ENCODE measurements at places on chromosomes 1 and 21.

- DNase-seq = no peak
Measured at GRCh38 chr1:41023279-41023990, 1.9 kb upstream of the SLFNL1 start.

DNA sequence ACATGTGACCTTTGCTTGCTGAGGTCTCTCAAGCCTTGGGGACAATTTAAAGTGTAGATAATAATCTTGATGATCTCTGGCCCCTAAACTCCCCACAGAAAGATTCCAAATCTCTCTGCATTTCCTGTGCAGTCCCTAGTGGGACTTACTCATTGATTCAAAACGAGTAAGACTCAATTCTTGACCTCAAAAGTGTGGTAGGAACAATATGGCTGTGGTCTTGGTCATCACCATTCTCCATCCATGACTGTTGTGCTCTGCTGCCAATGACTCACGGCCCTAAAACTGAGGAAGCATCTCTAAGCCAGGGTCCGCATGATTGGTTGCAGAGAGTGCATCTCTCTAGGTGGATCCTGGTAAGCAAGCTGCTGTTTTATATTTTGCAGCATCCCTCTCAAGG is 268.0 kb downstream of the PTGER3 start:
- no peak for DNase-seq

DNA sequence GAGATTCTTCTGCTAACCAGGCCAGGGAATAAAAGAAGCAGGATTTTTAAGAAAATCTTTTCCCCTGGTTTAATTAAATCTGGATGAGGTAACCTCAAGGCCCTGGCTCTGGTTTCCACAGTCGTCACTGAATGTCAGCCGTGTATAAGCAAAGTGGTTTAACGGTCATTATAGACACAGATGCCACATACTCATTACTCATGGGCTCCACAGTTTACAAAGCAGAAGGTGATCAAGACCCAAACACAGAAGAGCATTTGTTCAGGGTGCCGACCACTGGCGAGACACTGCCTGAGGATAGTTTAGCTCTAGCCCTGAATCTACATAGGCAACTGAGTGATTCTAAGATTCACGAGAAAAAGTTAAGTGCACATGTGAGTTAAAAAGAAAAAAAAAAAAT is 27.8 kb upstream of the RAP1GAP start:
- no peak for DNase-seq

DNA sequence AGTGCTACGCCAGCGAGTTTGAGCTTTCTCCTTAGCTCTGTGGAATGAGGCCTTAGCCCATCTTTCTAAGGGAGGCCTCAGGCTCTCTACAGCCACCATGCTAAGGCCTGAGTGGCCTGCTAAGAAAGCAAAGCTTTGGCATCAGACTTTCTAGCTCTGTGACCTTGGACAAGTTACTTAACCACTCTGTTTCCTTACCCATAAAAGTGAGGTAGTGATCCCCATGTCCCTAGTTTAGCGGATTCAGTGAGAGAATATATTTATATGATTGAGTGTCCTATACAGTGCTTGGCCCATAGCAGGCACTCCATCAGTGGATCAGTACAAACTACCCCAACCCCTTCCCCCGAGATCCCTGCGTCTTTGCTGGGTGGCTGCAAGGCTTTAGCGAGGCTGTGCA is 4.0 kb downstream of the POGK start:
- DNase-seq = no peak

DNA sequence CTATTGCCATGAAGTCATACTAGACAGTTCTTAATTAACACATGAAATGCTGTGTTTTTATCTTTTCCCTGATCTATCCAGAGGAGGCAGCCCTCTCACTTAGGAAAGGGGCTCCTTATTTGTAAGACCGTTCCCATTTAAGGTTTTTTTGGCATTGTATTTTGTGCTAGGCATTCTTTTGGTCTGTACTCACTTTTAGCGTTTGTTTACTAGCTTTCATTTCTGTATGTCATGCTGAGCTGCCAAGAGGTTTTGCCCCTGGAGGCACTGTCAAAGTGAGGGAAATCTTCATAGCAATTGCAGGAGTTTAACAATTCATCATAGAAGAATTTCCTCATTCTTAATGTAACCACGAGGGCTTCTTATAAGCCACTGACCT is 59.5 kb downstream of the MTR start:
- peak; percentile 76 for DNase-seq

DNA sequence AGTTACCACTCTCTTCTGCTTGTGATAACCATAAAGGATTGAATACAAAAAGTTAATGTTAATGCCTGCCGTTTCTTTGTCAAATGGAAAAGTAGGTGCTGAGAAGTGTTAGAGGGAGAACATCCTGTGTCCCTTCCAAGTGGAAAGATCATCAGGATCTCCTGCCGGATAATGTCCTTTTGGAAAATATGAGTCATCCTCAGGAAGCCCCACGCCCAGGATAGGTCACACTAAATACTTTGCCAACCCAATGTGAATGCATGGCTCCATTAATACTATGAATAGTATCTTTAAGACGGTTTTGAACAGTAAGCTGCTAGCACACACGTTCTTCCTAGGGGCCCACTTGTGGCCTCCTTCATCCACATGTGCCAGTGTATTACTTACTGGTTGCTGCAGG is 279.5 kb downstream of the ZNF326 start:
- DNase-seq = no peak

GRCh38 chr1:46948629-46949416 is 7.5 kb upstream of the CYP4A11 start:
- DNase-seq = peak; percentile 43

GRCh38 chr1:153985941-153986761 is at the start of gene RAB13:
Gene RAB13, minus strand, starts transcription at chr1:153986339. Its CDS starts 103 bp downstream, at chr1:153986236.
- DNase-seq = peak; percentile 89

GRCh38 chr1:41280202-41281032 is 38.3 kb upstream of the SCMH1 start:
- no peak for DNase-seq

DNA sequence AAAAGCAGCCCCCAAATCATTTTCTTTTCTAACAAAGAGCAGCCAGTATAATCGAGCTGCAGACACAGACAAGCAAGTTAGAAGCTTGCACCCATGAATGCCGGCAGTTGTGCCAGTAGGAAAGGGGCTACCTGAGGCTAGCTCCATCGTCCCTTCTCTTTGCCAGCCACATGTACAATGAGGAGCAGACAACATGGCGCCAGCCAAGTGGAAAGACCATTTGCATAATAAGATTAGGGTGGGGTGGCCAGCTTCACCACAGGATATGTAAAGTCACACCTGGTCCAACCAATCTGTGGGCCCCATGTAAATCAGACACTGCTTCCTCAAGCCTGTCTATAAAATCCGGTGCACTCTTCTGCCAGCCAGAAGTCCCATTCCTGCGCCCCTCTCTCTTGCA is 103.7 kb downstream of the CCDC185 start:
- no peak for DNase-seq

DNA sequence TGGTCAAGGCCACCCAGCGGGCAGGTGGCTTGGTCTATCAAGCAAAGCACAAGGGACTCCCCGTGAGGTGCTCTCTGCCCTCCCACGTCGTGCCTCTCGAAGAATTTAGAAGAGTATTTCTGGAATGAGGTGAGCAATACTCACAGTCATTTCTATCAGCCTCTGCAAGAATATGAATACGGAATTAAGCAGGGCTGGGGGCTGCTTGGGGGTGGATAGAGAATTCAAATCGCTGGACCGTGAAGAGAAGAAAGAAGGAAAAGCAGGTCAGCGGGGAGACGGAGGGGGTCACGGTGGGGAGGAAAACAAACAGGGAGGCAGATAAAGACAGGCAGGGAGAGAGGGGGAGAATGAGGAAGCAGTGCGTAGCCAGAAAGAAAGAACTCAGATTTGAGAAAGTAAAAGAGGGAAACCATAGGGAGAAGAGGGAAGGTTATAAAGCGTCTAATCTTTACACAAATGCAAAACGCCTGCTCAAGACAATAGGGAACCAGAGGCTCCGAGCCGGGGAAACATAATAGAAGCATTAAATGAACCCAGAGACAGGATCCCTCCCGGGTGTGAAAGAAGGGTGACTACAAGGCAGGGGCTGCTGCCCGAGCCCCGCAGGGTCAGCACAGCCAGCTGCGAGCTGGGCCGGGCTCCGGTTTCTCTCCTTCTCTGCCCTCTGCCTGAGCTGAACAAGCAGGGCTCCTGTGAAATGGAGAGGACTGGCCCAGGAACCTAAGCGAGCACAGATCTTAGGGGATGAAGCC is 2.1 kb upstream of the EDN2 start:
- DNase-seq = no peak

DNA sequence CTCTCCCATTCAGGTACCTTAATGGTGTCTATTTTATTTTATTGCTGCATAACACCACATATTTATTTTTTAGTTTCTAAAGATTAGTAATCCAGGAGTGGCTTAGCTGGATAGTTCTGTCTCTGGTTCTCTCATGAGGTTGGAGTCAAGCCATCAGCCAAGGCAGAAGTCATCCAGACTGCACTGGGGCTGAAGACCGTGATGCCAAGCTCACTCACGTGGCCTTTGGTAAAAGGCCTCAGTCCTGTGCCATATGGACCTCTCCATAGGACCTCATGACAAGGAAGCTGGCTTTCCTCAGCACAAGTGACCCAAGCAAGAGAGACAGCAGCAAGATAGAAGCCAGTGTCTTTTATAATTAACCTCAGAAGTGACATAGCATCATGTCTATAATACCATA is 23.0 kb upstream of the DDR2 start:
- no peak for DNase-seq

- DNase-seq = no peak
Measured at GRCh38 chr1:175134500-175134899, 58.1 kb downstream of the KIAA0040 start.

GRCh38 chr1:241799416-241799815 is 48.6 kb upstream of the EXO1 start:
- DNase-seq = peak; percentile 8

DNA sequence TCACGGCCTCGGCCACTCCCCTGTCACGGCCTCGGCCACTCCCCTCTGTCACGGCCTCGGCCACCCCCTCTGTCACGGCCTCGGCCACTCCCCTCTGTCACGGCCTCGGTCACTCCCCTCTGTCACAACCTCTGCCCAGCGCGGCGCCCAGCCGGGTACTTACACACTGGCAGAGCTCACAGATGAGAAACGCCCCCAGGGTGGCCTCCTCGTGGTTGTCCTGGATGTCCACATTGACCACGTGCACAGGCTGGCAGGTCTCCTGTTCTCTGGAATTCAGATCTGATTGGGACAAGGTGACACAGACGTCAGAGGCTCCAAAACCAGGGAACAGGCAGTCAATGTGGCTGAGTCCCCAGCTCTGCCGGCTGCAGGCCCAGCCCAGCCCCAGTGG is 3.3 kb upstream of the TMEM240 start:
- DNase-seq = no peak

DNA sequence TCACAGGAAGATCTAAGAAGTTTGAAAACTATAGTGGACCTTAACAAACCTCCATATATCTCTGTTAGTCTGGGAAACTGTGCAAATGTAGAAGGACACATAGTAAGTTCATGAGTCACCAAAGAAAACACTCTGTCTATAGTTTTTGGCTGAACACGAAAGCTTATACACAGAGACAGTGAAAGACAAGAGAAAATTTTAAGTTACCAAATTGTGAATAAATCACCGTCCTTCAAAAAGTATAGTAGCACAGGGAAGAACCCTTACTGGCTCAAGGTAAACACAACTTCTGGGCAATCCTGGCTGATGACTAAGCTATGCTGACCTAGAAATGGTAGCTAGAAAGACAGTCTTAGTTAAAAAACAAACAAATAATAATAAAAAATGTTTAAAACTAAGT is 1057.9 kb downstream of the AMY1C start:
- DNase-seq = peak; percentile 4

DNA sequence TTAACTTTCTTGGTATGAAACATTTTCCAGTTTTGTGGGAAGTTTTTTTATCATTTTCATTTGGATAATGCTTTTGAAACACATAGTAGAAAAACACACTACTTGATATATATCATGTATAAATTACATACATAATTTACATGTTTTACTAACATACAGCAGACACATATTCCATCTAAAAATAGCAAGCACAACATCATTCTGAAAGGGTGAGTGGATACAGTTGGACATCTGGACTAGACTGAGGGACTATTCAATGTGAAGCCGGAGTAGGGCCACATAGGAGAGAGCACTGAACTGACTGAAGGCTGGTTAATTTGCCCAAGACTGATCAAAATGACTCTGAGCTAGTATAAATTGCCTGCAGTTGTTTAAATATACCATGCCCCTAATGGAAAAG is 11.7 kb downstream of the CDKN2C start:
- DNase-seq = no peak

- DNase-seq = no peak
Measured at GRCh38 chr1:59278780-59279354, 18.0 kb upstream of the FGGY start.

DNA sequence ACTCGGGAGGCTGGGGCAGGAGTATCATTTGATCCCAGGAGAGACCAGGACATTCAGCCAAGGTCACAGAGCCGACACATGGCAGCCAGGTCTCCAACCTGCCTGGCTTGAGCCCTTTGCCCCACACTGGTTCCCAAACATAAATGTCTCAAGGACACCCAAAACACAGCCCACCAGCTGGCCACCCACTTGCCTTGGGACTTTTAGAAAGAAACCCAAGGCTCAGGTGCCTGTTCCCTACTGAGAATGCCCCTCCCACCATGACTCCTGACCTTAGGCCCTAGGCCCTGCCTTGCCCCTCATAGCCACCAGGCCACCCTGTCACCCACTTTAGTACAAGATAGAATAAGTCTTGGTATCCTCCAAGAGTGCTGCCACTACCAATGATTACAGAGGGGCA is 41.9 kb upstream of the LRP8 start:
- DNase-seq = no peak

DNA sequence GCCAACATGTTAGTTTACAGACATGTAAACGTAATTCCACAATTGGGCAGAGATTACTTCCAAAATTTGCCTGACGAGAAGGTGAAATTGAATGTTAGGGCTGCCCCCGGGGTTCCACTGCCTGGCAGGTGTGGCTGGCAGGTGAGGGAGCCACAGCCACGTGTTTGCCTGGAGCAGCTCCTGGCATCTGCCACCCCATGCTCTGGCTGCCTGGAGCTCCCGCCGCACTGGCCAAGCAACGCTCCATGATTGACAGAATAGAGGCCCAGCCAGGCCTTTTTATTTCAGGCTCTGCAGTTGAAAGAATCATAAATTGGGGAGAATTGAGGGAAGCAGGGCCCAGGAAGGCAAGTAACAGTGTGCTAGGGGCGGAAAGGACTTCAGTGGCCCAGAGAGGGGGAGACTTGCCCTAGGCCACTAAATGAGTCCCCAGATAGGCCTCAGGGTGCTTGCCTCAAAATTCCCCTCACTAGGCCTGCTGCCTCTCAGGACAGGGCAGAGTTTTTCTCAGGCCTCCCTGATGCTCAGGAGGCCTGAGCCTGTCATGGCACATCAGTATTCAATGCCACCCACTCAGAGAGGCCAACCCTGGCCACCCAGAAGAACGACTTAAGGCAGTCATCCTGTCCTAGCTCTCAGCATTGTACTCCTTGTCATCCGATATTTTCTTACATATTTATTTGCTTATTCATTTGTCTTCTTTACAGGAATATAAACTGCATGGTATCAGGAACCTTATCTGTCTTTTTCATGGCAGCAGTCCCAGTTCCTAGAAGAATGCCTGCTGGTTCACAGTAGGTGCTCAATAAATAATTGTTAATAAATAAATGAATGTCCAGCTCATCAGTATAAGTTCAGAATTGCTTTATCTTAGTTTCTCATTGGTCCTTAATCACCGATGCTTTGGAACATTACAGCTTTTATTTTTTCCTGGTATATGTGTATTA is 16.6 kb upstream of the S1PR1 start:
- DNase-seq = no peak

- DNase-seq = no peak
Measured at GRCh38 chr1:3004285-3005205, 16.7 kb upstream of the ACTRT2 start.

All from epithelial cell of esophagus (primary cell).